Stimulated activated CD4-positive, alpha-beta T cell treated with anti-CD3 and anti-CD28 coated beads, TNF-alpha, amount 100 ng/mL, for 24 hours (primary cell): ENCODE measurements at places on chromosomes 16 and 17.

- no peak for DNase-seq
Measured at GRCh38 chr17:48622857-48623256, 3.3 kb downstream of the HOXB9 start.

DNA sequence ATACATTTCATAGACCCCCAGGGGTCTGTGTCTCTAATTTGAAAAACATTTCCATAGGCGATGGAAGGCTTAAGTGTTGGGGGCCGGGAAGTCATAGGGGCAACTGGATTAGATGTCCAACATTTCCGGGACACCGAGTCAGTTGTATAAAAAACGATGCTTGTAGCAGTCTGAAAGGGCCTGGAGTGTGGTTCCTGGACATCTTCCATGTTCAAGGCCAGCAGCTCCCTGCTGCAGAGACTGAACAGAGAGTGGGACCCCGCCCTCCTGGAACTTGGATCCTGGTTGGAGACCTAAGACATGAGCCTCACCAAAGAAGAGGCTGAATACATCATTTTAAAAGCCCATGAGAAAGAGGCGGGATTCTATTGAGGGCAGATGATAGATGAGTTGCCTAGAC lies 82.0 kb upstream of the ZNF423 start:
- DNase-seq, result no peak

DNA sequence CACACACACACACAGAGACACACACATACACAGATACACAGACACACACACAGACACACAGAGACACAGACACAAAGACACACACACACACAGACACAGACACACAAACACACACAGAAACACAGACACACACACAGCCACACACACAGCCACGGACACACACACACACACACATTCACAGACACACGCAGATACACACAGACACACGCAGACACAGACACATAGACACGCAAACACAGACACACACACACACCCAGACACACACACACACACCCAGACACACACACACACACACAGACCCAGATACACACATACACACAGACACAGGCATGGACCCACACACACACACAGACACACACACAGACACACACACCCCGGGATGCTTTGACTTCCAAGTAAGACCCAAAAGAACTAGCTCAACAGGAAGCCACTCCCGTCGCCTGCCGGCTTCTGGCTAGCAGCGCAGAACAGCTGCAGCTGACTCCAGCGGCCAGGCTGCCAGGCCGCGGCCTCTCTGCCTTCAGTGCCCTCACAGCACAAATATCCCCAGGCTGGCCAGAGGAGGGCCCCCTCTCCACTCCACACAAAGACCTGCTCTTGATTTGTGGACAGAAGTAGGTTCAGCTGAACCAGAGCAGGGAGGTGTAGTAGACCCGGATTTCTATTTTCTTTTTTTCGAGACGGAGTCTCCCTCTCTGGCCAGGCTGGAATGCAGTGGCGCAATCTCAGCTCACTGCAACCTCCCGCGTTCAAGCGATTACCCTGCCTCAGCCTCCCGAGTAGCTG lies 6.0 kb upstream of the CHRNE start:
- DNase-seq, result peak; percentile 37

GRCh38 chr17:9465210-9465921 lies 110.3 kb downstream of the STX8 start:
- no peak for DNase-seq
